ENCODE measurements at places on chromosomes 3 and 15. TPM values are rescaled to one million over a fixed set of nuclear protein-coding genes. Genes with fewer than 3 reads are reported as not detected.

The CATSPER2 gene
- total RNA-seq = 5.2 TPM

DNA sequence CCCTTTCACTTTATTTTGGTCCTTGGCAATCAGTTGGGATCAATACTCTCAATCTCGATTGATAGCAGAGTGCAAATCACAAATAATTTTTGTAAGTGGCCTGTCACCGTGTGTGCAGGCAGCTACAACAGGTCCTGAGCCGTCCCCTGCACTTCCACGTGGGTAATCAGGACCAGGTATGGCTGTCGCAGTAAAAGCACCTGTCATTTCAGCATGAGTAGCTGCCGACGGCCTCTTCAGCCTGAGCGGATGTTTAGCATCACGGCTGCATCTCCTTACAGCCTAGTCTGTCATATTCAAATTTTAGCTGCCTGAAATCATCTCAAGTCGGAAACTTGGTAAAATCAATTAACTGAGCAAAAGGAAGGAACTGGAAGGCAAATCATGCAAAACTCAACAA is 53.0 kb upstream of the FOXP1 start:
- DNase-seq = no peak

DNA sequence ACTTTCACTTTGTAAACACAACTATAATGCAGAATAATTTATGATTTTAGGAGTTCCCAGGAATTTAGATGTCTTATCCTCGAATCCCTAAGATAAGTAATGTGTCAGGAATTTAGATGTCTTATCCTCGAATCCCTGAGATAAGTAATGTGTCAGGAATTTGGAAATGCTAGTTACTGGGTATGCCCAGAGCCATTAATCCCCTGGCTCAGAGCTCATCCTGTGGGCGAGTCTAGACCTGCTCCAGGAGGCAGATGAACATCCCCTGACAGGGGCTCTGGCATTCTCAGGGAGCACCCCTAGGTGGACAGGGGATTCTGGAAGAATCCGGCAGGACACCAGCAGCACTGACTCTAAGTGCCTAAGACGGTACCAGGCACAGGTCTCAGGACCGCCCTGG is 163.3 kb downstream of the ARRDC4 start:
- no peak for DNase-seq

GRCh38 chr3:120767106-120767505 is 24.6 kb downstream of the GTF2E1 start:
- DNase-seq = no peak

Data from CD8-positive, alpha-beta T cell (primary cell).